ENCODE measurements at places on chromosomes 7 and 10.

- no peak for DNase-seq
These were observed 36.8 kb downstream of the MYOF start for GRCh38 chr10:93445097-93445960.

GRCh38 chr10:132724446-132724845 is 61.5 kb downstream of the NKX6-2 start:
- no peak for DNase-seq

DNA sequence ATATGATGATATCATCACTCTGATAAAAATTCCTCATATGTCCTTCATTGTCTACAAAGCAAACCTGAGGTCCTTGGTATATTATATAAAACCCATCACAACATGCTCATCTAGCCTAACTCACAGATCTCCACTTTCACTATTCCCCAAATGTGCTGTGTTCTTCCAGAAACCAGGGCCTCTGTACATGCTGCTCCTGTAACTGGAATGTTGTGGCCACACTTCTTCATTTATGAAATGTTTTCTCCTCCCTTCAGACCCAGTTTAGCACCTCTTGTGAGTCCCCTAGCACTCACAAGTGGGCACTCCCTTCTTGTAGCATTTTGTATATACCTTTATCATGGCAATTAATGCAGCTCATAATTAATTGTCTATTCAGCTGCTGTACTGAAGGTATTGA is 61.9 kb downstream of the AASS start:
- no peak for DNase-seq

DNA sequence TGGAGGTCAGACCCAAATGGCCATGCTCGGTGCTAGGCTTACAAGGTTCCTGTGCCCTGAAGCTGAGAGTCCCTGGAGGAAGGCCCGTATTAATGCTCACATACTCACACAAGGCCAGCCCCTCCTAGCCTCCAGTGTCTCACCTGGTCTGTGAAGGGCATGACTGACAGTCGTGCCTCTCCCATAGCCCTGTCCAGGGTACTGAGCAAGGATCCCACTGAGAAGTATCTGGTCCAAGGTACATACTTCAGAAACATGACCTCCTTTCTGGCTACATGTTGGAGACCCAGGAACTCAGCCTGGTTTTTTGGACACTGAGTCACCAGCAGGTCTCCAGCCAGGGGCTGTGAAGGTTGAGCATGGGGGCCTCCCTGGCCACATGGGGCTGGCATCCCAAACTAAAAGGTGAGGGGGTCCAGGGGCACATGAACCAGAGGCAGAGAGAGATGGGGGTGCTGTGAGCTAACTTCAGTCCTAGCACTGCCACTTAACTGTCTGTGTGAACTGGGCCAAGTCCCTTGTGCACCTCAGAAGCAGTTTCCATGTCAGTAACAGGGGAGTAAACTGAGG is 17.6 kb upstream of the RASGEF1A start:
- no peak for DNase-seq

DNA sequence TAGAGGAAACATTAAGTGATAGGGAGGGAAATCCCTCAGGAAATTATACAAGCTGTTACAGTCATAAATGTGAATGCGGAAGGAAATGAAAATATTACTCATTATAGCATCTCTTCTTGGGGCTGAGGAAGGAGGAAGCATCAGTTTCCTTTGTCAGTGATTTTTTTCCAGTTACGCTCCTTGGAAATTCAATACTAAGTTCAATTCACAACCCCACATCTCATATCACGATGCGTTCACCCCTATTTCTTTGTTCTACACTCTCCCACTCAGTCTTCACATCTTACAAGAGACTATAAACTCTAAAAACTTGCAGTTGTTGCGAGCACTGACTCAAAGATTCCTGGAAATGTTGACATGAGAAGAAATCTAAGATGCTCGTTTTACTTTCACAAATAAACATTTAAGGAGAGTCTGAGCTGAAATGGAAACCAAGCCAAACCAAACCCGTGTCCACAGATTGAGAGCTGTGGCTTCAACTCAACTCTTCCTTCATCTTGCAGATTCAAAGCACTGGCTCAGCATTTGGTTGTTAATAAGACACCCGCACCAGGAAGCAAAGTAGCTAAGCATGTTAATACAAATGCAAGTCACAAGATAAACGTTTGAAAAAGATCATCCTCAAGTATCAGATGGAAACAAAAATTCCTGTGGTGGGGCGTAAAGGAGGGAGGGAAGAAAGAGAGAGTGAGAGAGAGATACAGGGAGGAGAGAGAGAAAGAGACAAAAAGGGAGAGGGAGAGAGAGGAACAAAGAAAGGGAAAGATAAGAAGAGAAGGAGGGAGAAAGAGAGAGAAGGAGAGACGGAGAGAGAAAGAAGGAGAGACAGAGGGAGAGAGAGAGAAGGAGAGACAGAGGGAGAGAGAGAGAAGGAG is 150.0 kb upstream of the RSU1 start:
- no peak for DNase-seq

- no peak for DNase-seq
These were observed 92.1 kb upstream of the PODXL start for GRCh38 chr7:131648491-131648890.

GRCh38 chr7:3493499-3493898 is 192.4 kb downstream of the SDK1 start:
- no peak for DNase-seq

DNA sequence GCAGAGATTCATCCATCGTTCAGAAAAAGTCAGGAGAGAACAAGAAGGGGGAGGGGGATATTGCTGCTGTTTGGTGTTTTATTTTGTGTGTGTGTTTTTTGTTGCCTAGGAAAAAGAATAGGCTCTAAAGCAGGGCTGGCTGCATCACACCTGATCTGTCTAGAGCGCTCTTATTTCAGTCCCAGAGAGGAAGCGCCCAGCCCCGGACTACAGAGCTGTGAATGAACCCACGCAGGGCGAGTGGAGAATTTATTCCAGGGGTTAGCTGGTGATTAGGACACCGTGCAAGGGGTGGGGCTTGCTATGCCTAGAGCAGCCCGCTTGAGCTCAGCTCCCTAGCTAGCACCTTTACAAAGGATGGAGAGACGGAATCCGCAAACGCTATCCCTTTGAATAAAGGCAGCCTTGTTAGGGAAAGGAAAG is 621 bp upstream of the FAM13C start:
- DNase-seq: no peak

- no peak for DNase-seq
These were observed 44.8 kb downstream of the CLIP2 start for GRCh38 chr7:74334030-74334429.

DNA sequence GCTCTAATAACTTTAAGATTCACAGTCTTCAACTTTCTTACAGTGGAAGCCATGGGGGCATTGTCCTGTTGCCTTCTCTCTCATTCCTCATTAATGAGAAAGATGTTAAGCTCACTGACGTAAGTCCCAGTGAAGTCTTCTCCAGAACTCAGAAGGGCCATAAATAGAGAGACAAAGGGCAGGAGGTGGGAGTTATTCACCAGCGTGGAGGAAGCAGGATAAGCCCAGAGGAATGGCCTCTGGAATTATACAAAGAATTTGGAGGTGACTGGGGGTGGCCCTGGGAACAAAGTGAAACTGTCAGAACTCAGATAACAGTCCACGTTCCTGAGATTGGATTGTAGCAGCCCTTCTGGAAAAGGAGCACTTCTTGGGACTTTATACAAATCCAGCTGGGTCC is 52.4 kb downstream of the SORBS1 start:
- no peak for DNase-seq

DNA sequence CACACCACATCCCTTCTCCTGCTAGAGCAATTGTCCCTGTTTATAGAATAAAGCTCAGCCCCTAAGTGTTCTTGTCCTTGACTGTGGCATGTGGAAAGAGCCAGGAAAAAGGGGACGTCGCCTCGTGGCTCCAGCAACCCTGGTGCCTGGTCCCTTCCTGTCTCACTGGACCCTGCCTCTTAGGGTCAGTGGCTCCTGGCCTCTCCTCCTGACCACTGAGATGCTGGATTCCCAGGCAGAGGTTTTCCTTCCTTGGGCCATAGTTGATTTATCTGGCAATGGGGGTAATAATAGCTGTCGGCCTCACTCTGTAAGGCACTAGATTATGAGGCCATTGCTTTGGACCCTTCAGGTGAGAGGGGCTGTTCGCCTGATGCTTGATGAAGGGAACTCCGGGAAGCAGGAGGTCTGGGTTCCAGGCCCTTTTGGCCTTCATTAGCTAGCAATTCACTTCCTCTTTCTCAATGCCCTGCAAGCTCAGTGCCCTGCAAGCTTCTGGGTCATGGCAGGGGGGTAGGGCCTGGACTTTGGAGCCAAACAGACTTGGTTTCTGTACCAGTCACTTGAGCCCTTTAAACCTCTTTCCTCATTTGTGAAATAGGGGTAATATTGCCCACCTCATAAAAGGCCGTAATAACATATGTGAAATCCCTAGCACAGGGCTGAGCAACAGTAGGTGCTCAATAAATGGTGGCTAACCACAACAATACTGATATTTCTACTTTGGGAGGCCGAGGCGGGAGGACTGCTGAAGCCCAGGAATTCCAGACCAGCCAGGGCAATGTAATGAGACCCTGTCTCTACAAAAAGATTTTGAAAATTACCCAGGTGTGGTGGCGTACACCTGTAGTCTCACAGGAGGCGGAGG is 1.1 kb downstream of the ASL start:
- no peak for DNase-seq

- DNase-seq: no peak
These were observed 67.6 kb downstream of the TMEM130 start for GRCh38 chr7:98802088-98802780.

DNA sequence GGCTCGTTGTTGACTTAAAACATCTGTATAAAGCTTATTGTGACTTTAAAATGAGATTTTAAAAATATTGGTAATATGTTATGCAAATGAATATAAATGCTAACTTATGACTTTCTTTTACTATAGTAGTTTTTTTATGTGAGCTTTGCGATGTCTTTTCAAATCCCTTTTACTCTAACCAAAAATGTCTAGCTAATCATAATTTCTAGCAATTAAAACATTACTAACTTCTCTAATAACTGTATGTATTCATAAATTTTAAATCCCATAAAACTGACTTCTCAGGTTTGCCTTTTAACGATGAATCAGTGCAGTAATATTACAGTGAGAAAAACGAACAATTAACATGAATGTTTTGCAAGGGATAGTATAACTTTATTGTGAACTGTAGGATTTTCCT is 113.2 kb downstream of the MAPK8 start:
- no peak for DNase-seq

DNA sequence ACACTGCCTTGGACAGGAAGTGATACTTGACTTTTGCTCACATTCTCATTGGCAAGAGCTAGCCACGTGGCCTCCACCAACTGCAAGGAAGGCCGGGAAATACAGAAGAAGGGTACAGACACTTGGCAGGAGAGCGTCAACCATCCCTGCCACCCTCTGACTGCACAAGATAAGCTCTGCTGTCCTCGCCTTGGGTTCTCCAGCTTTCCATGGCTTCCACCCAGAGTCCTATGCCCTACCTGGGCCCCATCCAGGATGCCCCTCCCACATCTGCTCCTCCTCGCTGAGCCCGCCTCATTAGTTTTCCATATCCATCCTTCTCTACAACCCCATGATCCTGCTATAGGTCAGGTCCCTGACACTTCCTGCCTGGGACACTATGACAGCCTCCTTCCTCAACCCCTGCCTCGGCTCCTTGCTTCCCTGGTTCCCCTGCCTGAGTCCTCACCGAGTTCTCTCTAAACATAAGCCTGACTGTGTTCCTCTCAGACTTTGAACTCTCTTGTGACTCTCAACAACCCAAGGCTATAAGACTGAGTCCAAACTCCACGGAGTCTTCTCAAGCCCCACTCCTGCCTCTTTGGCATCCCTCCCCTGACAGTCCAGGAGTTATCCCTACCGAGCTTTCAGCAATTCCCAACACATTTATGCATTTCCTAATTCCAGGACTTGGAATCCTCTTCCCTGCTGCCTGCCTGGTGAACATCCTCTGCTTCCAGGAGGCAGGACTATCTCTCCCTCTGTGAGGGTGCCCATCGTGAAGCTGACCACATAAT is 23.2 kb upstream of the GDF10 start:
- DNase-seq: no peak

- no peak for DNase-seq
These were observed 604 bp upstream of the SHTN1 start for GRCh38 chr10:117005527-117006055.

DNA sequence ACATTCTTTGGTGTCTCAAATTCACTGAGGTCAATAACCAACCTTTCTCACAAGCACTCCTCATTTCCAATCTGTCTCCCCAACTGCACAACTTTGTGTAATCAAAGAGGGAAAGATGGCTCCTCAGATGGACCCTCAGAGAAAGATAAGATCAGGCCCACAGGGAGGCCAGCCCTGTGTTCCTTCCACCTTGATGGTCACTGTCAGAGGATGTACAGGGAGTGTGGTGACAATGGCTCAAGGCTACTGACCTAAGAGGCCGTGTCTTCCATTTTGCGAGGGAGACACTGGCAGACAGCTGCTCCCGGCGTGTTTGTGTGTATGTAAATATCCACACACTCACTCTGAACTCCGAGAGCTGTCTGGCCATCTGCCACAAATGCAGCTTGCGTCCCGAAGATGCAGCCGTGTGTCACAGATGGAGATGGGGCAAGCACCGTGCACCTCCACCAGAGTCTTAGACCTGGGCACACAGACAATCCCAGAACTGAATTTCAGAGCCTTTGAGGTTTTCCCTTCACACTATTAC is 712.1 kb upstream of the NRP1 start:
- DNase-seq: no peak
